Globus pallidus (tissue), 1 donor: ENCODE measurements at places on chromosomes 16 and 17.

DNA sequence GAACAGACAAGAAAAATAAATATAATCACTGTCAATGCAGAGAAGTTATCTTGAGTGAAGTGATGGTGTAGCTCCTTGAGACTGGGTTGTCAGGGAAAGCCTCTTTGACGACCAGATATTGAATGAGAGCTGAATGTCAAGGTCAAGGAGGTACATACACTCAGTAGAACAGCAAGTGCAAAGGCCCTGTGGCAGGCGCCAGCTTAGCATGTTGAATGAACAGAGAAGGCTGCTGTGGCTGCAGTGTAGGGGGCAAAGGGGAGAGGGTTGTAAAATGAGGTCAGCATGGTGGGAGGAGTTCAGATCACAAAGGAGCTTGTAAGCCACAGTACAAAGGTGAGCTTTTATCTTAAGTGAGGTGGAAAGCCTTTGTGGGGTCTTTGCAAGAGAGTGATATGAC, 111.5 kb downstream of the ZFHX3 start:
- DNase-seq = no peak

- no peak for DNase-seq
Observed at GRCh38 chr16:31090540-31090939, 1.8 kb upstream of the PRSS53 start.

DNA sequence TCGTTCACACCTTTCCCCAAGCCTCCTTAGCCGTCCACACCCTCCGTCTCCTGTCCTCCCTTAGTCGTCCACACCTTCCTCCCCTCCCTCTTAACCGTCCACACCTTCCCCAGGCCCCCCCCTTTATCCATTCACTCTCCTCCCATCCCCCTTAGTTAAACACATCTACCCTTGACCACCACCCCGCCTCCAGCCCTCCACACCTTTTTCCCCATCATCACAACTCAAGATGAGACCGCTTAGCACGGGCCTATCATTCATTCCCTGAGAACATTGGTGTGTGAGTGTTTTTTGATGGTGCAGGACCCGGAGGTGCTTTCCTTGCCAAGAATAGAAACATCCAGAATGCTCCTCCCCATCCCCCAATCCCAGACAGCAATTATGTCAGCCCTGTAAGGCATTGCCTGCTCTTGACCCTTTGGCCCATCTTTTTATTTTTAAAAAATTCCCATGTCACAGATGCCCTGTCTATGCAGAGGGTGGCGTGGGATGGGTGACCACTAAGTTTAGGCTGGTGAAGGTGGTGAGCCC, 1.4 kb downstream of the TENT4B start:
- DNase-seq = peak; percentile 39

DNA sequence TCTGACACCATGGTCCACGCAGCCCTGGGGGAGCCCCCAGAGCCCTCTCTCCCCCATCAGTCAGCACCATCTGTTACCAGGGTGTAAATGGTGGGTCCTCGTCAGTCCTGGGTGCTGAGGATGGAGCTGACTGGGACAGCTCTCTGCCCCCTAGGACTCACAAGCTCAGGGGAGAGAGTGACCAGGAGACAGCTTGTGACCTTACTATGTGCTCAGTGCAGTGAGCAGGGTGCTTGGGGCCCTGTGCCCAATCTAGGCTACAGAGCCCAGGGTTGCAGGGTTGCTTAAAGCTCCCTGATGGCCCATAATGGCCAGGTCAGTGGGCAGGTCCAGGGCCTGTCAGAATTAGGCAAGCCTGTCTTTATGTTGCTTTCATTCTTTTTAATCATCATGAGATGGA, 11.3 kb downstream of the MMP2 start:
- no peak for DNase-seq

DNA sequence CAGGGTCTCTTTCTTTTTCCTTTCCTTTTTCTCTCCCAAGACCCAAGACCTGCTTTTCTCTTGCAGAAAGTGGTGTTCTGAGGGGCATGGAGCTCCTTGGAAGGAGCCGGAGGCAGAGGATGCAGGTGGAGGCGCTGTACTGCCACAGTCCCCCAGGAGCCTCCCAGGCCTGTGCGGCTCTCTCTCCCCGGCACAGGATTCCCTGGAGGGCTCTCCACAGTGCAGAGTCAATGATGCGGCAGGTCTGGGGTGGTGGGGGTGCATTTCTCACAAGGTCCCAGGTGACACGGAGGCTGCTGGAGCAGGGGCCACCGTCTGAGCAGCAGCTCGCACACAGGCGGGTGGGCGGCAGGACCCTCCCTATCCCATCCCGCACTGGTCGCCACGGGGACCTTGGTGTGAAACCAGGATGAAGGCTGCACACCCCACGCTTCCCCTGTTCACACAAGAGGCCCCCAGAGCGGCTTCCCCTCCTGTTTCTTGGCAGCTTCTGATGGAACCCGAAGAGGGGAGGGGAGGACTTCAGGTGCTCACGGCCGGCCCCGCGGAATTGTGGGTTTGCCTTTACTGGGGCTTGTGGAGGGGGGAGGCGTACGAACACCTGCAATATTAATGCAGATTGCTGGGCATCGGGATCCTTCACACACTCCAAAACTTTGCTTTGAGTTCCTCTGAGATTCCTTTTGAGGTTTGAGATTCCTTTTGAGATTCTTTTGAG, 186.9 kb downstream of the ENGASE start:
- DNase-seq = no peak

DNA sequence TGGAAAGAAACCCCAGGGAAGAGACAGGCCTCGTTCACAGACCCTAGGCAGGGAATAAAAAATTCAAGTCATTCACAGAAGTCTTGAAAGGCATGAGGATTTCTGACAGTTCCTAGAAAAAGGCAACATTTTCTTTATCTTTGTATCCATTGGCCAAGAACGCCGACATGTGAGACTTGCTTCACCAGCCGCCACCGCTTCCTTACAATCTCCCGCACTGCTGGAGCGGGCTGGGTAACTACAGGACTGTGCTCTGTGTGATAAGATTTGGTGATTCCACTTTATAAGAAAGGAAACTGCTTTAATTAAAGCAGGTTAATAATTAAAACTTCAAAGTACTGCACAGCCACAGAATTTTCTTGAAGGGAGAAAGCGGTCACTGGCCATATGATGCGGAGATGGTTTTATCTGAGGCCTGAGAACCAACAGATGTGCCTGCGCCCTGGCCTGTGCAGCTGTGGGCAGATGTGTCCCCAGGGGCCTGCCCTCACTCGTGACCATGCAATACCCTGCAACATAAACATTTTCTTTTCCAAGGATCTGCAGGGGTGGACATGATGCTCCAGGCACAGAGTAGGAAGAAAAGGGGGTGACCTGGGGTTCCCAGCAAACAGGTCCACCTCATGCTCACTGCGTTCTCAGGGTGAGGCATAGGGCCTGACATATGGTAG, 13.0 kb upstream of the LGALS3BP start:
- no peak for DNase-seq

- no peak for DNase-seq
Observed at GRCh38 chr17:56425483-56425882, 168.0 kb upstream of the NOG start.

DNA sequence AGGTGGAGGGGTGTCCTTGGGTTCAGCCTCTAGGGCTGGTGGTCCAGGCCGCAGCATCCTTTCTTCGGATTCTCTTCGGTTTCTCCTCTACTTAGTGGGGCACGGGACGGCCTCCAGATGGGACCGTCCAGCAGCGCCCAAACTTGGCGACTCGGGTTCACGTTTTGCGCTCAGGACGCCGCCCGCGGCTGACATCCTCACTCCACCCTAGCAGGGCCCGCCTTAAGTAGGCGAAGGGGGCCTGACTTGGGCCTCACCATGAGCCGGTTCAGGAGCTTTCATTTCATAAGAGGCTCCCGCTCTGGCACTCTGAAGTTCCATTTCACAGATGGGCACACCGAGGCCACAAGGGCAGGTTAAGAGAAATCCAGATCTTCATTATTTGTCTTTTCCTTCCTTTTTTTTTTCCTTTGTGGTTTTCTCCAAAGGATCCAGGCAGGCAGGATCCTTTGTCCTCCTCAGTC, 141.2 kb downstream of the SEC14L1 start:
- DNase-seq = no peak

DNA sequence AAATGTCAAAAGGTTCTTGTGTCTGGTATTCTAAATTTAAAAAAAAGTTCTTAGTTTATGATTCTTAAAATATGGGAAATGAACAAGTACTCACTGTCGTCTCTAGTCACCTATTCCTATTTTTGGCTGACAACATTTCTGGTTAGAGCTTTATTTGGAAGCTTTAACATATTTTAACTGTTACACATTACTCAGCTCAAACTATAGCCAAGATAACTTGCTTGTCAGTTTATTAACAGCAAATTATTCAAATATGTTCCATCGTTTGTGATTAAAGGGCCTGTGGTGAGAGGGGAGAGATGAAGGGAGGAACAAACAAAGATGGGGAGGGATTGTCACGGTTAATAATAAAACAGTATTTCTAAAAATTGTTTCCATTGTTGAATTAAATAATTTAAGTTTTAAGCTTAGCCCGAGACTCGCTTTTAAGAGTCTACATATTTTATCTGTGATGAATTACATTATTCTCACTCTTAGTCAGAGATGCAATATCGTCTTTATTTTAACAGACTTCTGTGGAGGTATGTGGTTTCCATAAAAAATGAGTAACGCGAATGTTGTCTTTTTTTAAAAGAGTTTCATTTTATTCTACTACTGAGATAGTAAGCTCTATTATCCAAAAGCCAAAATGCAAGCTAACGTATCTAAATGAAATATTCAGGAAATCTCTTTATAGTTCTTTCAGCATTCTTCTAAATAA, 321.9 kb upstream of the PMFBP1 start:
- DNase-seq = no peak

DNA sequence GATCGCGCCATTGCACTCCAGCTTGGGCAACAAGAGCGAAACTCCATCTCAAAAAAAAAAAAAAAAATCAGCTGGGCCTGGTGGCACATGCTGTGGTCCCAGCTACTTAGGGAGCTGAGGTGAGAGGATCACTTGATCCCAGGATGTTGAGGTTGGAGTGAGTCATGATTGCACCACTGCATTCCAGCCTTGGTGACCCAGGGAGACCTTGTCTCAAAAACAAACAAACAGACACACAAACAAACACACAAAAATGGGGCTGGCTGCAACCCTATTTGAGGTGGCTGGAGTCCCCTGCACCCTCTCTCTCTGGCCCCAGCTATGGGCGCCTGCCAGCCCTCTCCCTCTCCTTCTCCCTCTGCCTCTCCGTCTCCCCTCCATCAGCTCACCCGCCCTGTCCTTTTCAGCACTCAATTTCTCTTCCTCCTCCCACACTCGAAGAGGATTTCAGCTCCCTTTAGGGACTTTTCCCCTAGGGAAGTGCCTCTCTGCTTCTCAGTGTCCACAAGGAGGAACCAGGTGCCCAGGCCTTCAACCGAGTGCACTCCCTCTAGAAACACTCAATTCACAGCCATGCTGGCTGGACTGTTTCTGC, 17.5 kb upstream of the TFAP4 start:
- no peak for DNase-seq

DNA sequence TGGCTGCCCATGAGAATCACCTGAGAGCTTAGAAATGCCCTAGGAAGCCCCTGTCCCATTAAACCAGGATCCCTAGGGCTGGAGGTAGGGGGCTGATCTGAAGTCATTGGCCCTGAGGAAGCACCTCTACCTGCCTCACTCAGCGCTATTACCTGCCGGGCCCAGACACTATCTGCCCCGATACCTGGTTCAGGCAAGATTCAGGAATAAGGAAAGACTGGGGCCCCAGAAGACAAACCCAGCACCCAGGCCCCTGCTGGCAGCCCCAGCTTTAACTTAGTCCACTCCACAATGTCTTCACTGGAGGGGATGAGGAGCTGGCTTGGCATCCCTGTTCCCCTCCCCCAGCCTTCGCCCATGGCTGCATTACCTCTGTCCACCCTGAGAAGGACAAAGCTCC, 126.3 kb downstream of the GAS7 start:
- no peak for DNase-seq

DNA sequence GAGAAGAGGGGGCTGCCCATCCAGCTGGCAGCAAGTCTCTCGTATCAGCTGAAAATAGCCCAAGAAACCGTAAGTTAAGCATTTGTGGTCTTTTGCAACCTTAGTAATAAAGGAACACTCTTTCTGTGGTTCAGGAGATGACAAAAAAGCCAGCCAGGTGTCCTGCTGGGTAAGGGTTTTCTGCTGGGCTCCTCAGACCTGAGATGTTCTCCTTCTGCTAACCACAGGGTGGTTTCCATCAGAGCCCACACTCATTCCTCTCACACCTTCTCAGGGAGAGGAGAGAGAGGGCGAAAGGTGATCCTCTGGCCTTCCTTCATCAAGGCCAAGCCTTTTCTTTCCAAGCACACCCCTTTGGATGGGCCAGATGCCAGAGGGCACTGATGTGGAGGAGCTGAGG, 70.7 kb downstream of the TEX14 start:
- DNase-seq = no peak

- no peak for DNase-seq
Observed at GRCh38 chr16:74556375-74556922, 50.5 kb downstream of the GLG1 start.

GRCh38 chr16:750485-750884, 9.7 kb upstream of the CIAO3 start:
- no peak for DNase-seq

DNA sequence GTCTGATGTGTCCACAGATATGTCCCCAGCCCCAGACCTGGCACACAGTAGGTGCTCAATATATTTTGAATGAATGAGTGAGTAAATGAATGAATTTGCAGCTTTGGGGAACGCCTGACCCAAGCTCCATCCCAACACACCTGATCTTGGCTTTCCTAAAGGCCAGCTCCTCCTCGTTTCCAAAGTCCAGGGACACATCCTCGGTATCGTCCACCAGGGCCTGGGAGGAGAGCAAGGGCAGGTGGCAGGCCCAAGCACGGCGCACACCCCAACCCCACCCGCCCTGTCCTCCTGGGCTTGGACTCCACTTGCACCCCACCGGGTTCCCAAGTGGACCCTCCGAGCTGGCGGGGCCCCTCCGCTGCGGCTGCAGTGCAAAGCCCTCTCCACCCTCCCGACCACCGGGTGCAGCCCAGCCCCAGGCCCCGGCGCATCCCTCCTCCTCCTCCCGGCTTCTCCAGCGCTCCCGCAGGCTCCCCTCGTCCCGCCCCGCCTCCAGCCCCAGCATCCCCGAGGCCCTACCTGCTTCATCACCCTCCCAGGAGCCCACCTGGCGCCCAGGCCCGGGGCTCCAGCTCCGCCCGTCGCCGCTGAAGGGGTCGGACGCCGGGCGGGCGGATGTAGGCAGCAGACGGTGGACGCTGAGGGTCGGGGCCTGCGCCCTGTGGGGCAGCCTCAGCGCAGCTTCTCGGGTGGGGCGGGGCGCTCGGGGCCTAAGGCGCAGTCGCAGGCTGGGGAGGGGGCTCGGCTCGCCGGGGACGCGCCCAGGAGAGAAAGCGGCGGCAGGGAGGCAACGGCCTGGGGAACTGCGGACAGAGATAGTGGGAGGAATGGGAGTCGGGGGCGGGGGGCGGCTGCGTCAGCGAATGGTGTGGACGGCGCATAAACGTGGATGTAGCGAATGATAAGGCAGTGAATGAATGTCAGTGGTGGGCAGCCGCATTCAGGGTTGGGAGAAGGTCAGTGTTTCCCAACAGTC, at the start of gene TVP23A:
Gene TVP23A (minus strand): TSS at position 832 of the 979 bp plus-strand sequence. CDS start 301 bp downstream, at position 531.
- no peak for DNase-seq

GRCh38 chr16:9138021-9138680, 46.7 kb downstream of the HAPSTR1 start:
- DNase-seq = no peak
